Activated CD4-positive, alpha-beta T cell treated with anti-CD3 and anti-CD28 coated beads, Interleukin-2, amount 50 U/mL, for 1 hour (primary cell): ENCODE measurements at places on chromosomes 2 and 18.

DNA sequence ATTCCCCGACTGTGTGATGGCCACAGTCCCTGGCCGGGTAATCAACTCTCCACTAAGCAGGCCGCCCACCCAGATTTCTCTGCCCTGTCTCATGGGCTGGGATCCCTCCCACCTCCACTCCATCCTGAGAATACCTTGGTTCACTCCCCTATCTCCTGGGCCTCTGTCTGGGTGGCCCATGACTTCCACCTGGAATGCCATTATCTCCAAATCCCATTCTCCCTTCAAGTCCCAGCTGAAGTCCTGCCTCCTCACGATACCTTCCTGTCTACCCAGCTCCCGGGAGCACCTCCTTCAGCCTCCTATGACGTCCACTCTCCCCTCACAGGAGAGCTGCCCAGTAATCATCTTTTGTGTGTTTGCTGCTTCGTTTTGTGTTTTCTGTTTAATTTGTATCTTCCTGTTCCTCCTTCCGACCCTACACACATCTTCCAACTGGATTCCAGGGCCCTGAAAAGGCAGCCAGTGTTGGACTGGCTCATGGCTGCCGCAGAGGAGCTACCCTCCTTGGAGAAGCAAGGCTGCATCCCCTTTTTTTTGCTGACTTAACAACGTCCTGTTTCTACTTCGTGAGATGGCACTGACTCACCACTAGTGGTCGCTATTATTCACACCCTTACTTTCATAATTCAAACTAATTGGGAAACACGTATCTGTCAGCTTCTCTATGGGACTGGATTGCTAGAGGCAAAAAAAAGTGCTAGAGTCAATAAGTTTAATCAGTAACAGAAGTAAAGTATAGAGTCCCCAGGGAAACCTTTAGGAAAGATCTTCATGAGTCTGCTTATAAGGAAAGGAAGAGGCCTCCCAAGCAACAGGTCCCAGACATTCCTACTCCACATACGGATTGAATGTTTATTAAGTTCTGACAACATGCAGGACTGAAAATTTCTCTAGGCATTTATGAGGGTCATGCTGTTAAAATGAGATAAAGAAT is 171.9 kb upstream of the GATA6 start:
- DNase-seq: no peak

GRCh38 chr2:128368437-128369107 is 49.9 kb upstream of the HS6ST1 start:
- DNase-seq: no peak

DNA sequence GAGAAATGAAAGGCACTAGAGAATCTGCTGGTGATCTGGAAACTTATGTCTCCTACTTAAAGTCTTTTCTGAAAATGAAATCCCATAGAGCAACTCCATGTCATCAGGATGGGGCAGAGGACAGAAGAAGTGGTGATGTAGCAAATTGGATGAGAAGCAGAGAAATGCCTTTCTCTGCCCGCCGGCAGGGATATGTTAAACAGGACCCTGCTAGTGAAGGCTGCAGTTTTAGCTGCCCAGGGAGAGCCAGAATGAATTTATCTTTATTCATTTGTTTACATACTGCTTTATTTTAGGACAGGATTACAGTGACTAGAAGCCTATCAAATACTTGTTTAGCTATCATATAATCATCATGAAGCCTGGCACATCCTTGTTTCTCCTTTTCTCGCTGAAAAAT is 247.0 kb downstream of the DOK6 start:
- DNase-seq: no peak

DNA sequence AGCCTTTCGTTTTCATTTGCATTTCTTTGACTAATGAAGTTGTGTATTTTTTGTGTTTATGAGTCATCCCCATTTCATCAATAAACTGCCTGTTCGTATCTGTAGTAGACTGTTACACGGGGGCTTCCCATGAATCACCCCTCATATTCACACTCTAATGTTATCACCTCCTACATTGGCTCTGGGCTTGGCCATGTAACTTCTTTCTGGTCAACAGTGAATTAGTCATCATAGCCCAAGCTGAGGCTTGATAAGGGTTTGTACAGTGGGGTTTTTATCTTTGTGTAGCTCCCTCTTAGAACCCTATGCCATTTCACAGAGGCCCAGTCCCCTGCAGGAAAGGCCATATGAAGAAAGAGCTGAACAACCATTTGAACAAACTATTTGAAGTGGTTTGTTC is 151.0 kb downstream of the CCBE1 start:
- no peak for DNase-seq

DNA sequence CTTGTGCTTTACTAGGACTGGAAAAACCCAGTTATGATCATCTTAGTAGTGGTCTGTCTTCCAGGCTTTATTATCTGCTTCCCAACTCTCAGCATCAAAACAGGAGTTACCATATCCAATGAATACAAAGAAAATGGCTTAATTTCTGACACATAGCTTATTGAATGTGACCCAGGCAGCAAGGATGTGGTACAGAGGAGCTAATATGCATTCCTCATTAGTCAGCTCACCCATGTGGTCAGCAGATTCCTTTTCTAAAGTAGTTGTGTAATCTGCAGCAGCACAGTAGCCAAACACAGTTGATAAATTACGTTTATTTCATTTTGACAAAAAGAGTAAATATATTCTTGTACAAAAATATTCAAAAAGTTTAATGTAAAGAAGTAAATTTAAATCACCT is 43.6 kb downstream of the TSPYL6 start:
- DNase-seq: no peak

DNA sequence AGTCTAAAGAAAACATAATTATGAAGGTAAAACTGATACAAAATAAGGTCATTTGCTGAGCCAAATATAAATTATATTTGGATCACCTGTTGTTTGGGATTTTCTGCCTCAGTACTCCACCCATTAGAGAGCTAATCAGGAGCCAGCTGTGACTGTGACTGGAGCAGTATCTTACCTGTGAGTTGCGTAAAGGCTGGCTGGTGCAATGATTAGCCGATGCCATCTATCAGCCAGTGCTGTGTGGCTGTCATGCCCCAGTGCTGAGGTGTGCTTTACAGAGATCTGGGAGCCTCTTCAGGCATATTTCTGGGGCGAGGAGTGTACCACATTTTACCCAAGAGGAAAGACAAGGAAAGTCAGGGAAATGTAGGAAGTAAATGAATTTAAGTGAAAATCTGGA is 191.8 kb downstream of the LRRTM1 start:
- DNase-seq: no peak

GRCh38 chr2:101002562-101003277 is 631 bp downstream of the RPL31 start:
- DNase-seq: peak; percentile 9
